IPS DF 19.7 (cell line): ENCODE measurements at places on chromosomes 11 and 22.

DNA sequence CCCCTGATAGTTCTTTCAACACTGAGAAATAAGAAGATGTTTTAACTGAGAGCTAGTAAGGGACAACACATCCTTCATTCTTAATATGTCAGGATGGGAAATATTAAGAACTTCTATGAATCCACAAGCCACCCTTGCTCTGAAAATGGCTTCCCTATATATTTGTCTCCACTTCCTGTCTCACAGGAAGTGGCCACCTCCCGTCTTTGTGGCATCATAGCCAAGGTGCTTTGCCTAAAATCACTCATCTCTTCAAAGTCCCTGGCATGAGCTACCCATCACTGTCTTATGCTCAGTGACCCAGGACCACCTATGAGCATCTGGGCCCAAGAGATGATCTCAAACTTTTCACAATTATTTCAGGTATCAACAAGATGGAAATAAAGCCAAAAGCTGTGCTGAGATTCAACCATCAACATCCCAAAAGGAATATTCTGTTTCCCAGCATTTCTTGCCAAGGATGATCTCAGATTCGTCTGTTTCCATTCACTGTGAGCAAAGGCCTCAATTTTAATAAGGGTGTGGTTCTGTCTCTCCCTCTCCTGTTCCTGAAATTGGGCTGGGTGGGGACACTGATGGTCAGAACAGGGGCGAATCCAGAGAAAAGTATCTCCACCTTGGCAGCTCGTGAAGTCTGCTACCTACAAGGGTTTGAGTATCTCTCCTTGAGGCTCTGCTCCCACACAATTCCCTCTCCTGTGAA, 493.9 kb downstream of the MN1 start:
- DNase-seq: no peak

DNA sequence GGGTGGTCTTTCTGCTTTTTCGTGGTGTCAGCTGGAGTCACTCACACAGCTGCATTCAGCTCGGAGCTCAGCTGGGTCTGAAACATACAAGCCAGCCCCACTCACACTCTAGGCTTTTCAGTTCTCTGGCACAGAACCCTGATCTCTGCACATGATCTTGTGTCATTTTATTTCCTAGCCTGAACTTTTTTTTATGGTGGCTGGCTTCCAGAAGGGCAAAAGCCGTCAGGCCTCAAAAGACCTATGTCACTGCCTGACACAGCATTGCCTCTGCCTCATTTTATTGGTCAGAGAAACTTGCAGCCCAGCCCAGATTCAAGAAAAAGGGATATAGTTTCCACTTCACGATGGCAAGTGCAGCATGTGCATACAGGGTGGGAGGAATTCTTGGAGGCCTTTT, 117.8 kb downstream of the NTM start:
- no peak for DNase-seq

DNA sequence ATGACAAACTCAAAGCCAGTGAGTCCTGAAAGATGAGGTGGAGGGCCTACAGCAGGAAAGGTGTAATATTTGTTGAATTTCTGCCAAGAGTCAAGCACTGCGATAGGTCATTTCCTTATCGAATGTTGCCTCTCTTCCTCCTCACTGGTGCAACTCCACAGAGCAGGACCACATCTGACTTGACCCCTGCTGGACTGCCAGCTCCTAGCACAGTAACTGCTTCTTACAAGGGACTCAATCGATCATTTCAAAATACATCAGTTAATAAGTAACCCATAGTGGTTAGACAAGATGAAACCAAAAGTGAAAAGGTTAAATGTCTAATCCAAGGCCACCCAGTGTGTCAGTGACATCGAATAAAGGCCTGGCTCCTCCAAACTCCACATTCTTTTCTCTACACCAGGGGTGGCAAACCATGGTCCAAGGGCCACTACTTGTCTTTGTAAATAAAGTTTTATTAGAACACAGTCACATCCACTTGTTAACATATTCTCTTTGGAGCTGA, 98.5 kb upstream of the CSNK2A3 start:
- no peak for DNase-seq

- no peak for DNase-seq
Observed at GRCh38 chr11:35727140-35727539, 64.6 kb downstream of the TRIM44 start.

- DNase-seq: no peak
Observed at GRCh38 chr11:69978841-69979614, 99.1 kb upstream of the ANO1 start.
